ENCODE measurements at places on chromosomes 7 and 10.

- DNase-seq: no peak
These were observed 5.5 kb downstream of the NCOA4 start for GRCh38 chr10:46024948-46025347.

- DNase-seq: no peak
These were observed 105.0 kb upstream of the DIP2C start for GRCh38 chr10:794382-794956.

DNA sequence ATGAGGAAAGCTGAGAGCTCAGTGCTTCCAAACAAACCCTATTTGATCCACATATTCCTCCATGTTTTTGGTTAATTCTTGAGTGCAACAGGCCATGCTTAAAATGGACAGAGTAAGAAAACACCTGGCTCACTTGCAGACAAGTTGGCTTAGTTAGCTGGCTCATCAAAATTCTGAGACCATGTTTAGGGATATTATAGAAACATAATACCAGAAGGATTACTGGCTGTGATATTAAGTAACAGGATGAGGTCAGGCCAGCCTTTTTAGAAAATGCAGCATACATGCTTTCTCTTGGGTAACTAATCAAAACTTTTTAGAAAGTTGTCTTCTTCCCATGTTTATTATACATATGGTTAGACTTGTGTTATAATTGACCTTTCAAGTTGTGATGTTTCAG lies 867.2 kb upstream of the LRRTM3 start:
- DNase-seq: no peak

- DNase-seq: no peak
These were observed 70.8 kb downstream of the CFTR start for GRCh38 chr7:117550625-117551024.

GRCh38 chr7:125061-125475 lies 67.3 kb upstream of the FAM20C start:
- no peak for DNase-seq

GRCh38 chr10:122049076-122049475 lies 60.1 kb downstream of the TACC2 start:
- DNase-seq: no peak

GRCh38 chr10:93541402-93542357 lies 24.8 kb upstream of the FFAR4 start:
- DNase-seq: peak; percentile 32

- no peak for DNase-seq
These were observed 3.1 kb upstream of the PHYH start for GRCh38 chr10:13302821-13303555.
